ENCODE measurements at places on chromosomes 11 and 22.
A peak's percentile ranks its signal among the peaks of the same experiment; 100 is the strongest.

- DNase-seq = no peak
Observed at GRCh38 chr11:15544353-15544752, 429.6 kb downstream of the INSC start.

GRCh38 chr11:85886089-85887056, 31.2 kb downstream of the CCDC83 start:
- DNase-seq = no peak

GRCh38 chr11:70456921-70457532, 58.7 kb downstream of the CTTN start:
- peak; percentile 20 for DNase-seq

DNA sequence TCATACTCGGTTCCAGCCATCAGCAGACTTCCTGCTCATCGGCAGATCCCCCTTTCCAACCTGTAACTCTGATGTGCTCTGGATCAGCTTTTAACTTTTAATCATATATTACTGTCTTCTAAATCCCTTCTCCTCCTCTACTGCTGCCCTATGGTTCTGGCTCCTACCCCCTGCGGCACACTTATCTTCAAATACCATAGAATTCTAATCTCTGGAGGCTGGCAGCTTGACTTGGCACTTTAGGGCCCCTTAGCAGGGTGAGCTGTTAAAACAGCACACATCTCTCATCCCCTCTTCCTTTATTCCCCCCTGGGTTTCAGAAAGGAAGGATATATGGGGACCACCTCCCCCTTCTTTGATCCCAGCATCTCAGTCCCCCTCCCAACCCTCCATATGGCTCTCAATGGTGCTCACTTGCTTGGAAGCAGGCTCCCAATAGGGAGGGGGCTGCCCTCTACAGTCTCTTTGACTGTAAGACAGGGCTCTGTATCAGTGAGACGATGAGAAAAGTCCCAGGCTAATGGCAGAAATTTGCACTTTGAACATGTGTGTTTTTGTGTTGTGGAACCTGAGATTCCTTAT, 4.4 kb upstream of the CNTF start:
- no peak for DNase-seq

DNA sequence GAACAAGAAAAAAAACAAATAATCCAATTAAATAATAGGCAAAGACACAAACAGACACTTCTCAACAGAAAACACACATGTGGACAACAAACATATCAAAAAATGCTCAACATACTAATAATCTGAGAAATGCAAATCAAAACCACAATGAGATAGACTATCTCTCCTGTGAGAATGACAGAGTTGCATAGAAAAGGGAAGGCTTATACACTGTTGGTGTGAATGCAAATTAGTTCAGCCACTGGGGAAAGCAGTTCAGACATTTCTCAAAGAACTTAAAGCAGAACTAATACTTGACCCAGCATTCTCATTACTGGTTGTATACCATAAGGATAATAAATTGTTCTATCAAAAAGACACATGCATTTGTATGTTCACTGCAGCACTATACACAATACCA, 637.8 kb upstream of the LUZP2 start:
- no peak for DNase-seq

DNA sequence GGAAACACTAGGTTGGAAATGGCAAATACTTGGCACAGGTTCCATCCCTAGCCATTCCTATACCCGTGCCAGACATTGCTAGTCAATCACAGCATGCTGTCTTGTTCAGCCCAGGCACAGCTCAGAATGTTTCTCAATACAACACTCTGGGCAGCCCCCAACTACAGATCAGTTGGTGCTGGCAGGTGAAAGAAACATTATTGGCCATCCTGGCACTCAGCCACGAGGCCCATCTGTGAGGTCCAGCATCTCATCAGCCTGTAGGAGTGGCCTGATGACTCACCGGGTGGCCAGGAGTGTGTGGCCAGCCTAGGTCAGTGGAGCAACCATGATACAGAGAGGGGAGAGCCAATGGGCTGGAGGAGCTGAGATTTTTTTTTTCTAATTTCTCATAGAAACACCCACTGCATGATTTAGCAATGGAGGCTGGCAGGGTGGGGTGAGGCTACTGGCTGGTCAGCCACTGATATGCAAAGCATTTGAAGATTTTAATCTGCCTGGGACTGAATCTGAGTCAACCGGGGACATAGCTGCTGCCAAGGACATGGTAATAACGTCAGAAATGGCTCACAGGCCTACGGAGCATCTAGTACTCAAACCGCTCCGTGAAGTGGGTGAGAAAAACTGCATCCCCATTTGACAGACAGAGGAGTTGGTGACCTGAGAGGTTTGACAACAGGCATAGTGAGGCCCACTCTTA, 5.4 kb downstream of the MYO18B start:
- DNase-seq = peak; percentile 92

DNA sequence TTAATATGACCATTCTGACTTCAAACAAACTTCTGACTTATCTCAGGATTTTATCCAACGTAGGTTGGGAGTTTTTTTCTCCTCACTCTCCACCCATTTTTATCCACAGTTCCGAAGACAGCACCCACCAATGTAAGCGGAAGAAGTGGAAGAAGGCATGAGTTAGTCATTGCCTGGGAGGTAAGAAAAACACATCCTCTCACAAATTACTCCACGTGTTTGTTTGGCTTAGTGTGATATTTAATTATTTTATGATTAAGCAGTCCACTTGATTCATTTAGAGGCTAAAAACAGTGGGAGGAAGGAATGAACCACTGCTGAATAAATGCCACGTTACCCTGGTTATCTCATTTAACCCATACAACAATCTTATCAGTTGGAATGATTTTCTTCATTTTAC, 389.6 kb upstream of the ARHGAP42 start:
- no peak for DNase-seq

DNA sequence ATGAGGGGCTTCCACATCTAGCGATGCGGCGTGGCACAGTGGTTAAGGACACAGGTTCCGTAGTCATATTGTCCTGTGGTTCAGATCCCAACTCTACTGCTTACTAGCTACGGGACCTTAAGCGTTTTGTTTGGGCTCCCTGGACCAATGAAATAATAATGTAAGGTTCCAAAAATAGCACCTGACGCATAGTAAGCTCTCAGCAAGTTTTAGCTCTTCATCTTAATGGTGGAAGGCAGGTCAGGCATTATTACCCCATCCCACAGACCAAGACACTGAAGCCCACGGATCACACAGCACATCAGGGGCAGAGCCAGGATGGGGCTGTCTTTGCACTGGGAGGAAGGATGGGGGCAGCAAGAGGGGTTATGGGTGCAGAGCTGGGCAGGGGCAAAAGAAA, 13.0 kb downstream of the DNAJB13 start:
- DNase-seq = no peak

DNA sequence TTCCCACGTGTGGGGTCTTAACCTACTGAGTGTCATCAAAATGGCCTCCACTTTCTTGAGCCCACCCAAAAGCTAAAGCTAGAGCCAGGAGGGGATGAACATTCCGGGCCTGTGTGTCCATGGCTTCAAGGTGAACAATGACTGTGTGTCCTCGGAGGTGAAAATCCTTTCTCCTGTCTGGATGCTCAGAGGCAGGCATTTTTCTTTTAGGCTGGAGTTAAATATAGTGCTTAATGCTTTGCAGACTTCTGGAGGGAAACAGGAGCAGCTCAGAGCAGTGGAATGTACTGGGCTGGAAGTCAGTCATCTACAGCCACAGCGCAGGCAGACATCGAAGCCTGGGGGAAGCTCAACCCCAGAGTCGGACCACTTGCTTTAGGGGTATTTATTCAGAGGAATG, 68.6 kb upstream of the TMEM45B start:
- DNase-seq = no peak

- DNase-seq = no peak
Observed at GRCh38 chr11:57396744-57397143, 6.3 kb upstream of the PRG2 start.

DNA sequence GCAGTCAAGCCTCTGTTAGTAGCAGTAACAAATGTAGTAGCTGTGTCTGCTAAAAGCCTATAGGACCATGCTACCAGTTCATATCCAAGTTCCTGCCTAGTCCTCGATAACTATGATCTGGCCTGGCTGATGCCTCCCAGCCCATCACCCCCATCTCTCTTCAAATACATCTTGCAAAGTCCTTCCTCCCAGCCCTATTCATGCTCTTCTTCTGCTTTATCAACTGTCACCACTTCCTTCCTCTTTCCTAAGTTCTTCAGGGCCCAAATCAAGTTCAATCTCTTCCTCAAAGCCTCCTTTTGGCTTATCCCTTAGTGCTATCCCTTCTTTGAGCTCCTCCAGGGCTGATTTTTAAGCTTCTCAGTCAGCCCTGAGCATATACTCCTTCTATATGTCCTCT, 150.9 kb upstream of the THY1 start:
- no peak for DNase-seq

Data from RCC 7860 (cell line).